Transverse colon (tissue), 4 donors: ENCODE measurements at places on chromosomes 2 and 18. TPM values are rescaled to one million over a fixed set of nuclear protein-coding genes. Genes with fewer than 3 reads are reported as not detected.
A peak's percentile ranks its signal among the peaks of the same experiment; 100 is the strongest.

The FAM161A gene
- 1.9 TPM for total RNA-seq

The GAREM1 gene
- total RNA-seq: 47.6 TPM

The CAPN13 gene
- 24.3 TPM for total RNA-seq

The FSHR gene
- total RNA-seq: not detected

The IL1F10 gene
- not detected for total RNA-seq

The NEURL3 gene
- 7.0 TPM for total RNA-seq

GRCh38 chr2:186718903-186719302 is 25.0 kb downstream of the FAM171B start:
- no peak overlapping the region for H3K27ac ChIP-seq
- no peak overlapping the region for H3K4me3 ChIP-seq
- no peaks in the 10 kb centered on the region for H3K27me3 ChIP-seq
- DNase-seq: no peak
- H3K4me1 ChIP-seq: no peaks in the 10 kb centered on the region
- H3K36me3 ChIP-seq: no peaks in the 10 kb centered on the region

- peak overlapping the region; percentile 24 for H3K27ac ChIP-seq
- H3K27me3 ChIP-seq: no peaks in the 10 kb centered on the region
- no peaks in the 10 kb centered on the region for H3K4me1 ChIP-seq
- DNase-seq: no peak
Observed at GRCh38 chr2:1599301-1600085, 144.8 kb downstream of the PXDN start.

DNA sequence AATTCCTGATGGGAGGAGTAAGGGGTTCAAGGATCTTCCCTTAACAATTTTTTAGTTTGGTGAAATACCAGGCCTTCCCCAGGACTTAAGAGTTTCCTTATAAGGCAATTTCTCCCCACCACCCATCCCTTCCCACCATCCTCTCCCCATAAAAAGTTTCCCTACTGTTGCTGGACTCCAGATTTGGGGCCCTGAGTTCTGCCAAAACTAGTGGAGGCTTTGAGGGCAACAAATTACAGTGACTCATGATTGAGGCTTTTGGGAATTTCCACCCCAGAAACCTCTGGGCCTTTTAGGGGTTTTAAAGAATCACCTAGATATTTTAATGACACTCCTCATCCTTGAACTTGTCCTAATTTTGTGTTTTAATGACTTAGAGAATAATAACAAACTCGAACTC is 14.3 kb upstream of the EN1 start:
- no peak overlapping the region for H3K27ac ChIP-seq
- no peaks in the 10 kb centered on the region for H3K4me1 ChIP-seq

- H3K36me3 ChIP-seq: no peaks in the 10 kb centered on the region
- no peak overlapping the region for H3K4me3 ChIP-seq
- H3K27ac ChIP-seq: no peak overlapping the region
Observed at GRCh38 chr2:201965550-201965949, 68.1 kb upstream of the FZD7 start.

- no peak for DNase-seq
- H3K4me1 ChIP-seq: peaks cover 50% of the 10 kb centered on the region
- H3K4me3 ChIP-seq: no peak overlapping the region
- H3K27ac ChIP-seq: peak overlapping the region; percentile 45
- no peaks in the 10 kb centered on the region for H3K27me3 ChIP-seq
Observed at GRCh38 chr2:68762665-68763064, 28.1 kb downstream of the ARHGAP25 start.

DNA sequence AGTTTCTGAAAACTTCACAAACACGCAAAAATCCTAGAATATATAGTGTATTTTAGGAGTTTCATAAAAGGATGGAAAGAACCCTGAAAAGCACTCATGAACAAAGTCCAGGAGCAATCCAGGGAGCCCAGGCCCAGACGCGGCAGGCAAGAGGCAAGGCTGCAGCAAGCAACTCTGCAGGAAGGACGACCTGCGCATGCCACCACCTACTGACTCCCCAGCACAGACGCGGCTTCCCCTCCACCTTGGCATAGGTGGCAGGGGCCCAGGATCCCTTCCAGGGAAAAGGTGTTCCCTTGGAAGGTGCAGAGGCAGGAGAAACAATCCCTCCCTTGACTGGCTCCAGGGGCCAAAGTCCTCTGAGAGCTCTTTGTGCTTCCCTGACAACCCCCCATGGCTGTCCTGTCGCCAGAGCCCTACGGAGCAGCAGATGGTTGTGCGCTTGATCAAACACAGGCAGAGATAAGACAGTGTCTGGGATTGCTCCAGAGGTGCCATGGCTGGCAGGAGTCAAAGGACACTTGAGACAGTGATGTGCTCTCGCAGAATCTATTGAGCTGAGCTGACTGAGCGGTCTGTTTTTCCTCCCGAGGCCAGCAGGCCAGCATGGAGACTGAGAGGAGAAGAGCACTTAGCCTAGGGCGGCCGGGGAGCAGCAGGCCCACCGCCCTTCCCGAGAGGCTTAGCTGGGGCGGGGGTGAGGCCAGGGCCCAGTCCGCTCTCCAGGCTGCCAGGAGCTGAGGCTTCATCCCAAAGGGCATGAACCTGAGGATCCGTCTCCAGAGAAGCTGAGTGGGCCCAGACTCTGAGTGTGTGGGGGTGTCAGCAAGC is 10.8 kb upstream of the AMER3 start:
- DNase-seq: peak; percentile 54
- no peak overlapping the region for H3K27ac ChIP-seq
- no peaks in the 10 kb centered on the region for H3K4me1 ChIP-seq
- H3K27me3 ChIP-seq: no peaks in the 10 kb centered on the region

DNA sequence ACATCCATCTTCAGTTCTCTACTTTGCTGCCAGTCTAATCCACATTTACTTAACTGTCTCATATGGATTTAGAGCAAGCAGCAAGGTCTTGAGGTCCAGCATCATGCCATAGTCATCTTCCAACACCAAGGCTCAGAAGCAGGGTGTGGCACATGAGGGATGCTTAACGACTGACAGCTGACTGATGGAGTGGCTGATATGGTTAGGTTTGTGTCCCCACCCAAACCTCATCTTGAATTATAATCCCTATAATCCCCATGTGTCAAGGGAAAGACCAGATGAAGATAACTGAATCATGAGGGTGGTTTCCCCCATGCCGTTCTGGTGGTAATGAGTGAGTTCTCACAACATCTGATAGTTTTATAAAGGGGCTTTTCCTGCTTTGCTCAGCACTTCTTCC is 257.3 kb downstream of the NBAS start:
- no peak overlapping the region for H3K27ac ChIP-seq
- DNase-seq: no peak
- no peaks in the 10 kb centered on the region for H3K36me3 ChIP-seq
- no peaks in the 10 kb centered on the region for H3K27me3 ChIP-seq
- no peak overlapping the region for H3K4me3 ChIP-seq

- DNase-seq: no peak
- H3K27me3 ChIP-seq: no peaks in the 10 kb centered on the region
- H3K27ac ChIP-seq: no peak overlapping the region
- no peaks in the 10 kb centered on the region for H3K4me1 ChIP-seq
- no peak overlapping the region for H3K4me3 ChIP-seq
- H3K36me3 ChIP-seq: no peaks in the 10 kb centered on the region
Observed at GRCh38 chr2:59190518-59190917, 949.4 kb upstream of the FANCL start.

DNA sequence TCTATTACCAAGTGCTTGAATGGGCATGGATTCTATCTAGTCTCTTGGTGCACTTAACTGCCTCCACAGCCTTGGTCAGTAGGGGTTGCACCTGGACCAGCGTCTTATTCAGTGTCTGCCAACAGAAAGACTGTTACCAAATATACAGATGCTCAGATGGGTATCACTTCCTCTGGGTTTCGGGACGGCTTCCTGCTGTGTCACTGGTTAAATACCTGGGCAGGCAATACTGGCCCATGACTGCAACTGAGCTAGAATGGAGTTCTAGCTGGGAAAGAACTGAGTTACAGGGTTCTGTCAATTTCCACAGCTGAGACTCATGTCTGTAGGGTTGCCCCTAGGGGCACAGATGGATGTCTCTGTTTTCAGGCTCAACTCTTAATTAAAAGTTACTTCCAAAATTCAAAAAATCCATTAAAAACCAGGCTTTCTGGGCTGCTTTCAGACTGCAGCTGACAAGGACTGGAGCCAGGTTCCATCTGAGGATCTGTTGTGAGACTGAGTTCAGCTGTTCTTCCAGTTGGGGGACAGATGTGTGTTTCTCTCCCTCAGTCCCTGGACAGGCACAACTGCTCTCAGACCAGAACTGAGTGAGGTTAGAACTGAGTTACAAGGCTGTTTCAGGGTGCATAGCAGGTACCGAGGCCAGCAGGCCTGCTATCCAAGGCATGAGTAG is 789.6 kb upstream of the SLC8A1 start:
- no peak overlapping the region for H3K27ac ChIP-seq
- H3K27me3 ChIP-seq: no peaks in the 10 kb centered on the region

GRCh38 chr2:160703648-160704585 is 210.3 kb upstream of the RBMS1 start:
- no peak overlapping the region for H3K27ac ChIP-seq
- H3K4me3 ChIP-seq: no peak overlapping the region
- DNase-seq: peak; percentile 48
- H3K27me3 ChIP-seq: no peaks in the 10 kb centered on the region
- no peaks in the 10 kb centered on the region for H3K36me3 ChIP-seq

DNA sequence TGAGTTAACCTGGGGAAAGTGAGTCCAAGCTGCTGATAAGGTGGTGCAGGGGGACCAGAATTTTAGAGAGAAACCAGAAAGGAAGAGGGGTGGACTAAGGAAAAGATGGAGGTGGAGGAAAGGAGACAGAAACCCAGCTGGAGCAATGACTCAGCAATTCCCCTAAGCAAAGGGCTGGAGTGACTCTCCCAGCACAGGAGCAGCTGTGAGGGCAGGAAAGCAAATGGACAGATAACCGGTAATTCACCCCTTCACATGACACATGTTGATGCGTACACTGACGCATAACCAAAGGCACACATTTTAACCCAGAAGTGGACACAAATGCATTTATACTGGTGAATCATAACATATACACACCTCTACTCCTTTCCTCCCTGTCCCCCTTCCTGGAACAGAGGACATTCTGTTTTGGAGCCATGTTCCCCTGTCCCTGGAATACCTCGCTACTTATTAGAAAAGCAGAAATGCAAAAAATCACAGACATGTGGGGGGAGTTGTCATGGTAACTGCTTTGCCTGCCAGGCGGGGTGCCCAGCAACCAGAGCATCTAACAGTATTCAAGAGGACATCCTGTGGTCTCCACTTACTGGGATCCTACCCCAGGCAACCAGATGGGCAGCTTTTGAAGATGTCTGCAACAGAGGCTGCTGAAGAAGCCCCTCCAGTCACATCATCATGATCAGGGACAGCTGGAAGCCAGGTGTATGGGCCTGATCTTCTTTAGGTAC is 4.7 kb downstream of the CDK5R2 start:
- DNase-seq: no peak
- H3K4me1 ChIP-seq: peaks cover 15% of the 10 kb centered on the region
- H3K4me3 ChIP-seq: no peak overlapping the region
- H3K36me3 ChIP-seq: no peaks in the 10 kb centered on the region
- H3K27me3 ChIP-seq: peaks cover 99% of the 10 kb centered on the region

- H3K4me3 ChIP-seq: no peak overlapping the region
- H3K36me3 ChIP-seq: no peaks in the 10 kb centered on the region
- no peak for DNase-seq
- no peaks in the 10 kb centered on the region for H3K4me1 ChIP-seq
Observed at GRCh38 chr2:237269138-237269875, 144.7 kb downstream of the COL6A3 start.

GRCh38 chr2:225354281-225354774 is 45.2 kb upstream of the NYAP2 start:
- DNase-seq: no peak
- H3K4me1 ChIP-seq: no peaks in the 10 kb centered on the region
- no peaks in the 10 kb centered on the region for H3K27me3 ChIP-seq
- H3K27ac ChIP-seq: no peak overlapping the region
- no peak overlapping the region for H3K4me3 ChIP-seq
- no peaks in the 10 kb centered on the region for H3K36me3 ChIP-seq

DNA sequence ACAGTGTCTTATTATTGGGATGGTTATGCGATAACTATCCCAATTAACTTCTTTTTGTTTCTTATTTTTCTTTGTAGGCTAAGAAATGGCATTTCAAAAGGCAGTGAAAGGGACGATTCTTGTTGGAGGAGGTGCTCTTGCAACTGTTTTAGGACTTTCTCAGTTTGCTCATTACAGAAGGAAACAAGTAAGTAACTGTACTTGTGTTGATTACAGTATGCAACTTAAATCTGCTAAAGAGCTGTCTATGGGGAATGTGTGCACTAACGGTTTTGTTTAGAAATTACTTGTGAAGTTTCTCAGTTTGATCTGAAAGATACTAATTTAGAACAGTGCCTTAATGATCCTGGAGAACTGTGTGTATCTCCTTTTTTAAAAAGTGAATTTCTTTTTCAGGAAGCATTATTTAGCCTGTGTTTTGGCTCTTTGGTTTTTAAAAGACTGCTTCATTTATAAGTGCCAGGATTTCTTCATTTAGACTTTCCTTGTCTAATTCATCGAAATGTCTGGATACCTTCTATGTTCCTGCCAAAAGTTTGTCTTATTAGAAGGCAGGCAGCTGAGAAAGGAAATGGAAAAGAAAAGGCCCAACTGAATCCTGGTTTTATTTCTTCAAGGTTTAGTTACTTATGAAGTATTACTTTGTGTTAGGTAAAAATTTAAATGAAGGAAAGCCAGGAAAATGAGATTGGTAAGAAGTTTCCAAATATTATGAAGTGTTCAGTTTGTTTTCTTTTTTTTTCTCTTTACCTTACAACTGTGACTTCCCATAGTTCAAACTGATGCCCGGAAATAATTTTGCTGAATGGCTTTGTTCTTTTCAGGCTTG is 40.1 kb downstream of the GPD2 start:
- H3K27me3 ChIP-seq: no peaks in the 10 kb centered on the region
- H3K27ac ChIP-seq: no peak overlapping the region
- H3K4me3 ChIP-seq: no peak overlapping the region
- H3K36me3 ChIP-seq: no peaks in the 10 kb centered on the region
- DNase-seq: no peak
